EL (cell line): ENCODE measurements at places on chromosomes 11 and 22.
A peak's percentile ranks its signal among the peaks of the same experiment; 100 is the strongest.

DNA sequence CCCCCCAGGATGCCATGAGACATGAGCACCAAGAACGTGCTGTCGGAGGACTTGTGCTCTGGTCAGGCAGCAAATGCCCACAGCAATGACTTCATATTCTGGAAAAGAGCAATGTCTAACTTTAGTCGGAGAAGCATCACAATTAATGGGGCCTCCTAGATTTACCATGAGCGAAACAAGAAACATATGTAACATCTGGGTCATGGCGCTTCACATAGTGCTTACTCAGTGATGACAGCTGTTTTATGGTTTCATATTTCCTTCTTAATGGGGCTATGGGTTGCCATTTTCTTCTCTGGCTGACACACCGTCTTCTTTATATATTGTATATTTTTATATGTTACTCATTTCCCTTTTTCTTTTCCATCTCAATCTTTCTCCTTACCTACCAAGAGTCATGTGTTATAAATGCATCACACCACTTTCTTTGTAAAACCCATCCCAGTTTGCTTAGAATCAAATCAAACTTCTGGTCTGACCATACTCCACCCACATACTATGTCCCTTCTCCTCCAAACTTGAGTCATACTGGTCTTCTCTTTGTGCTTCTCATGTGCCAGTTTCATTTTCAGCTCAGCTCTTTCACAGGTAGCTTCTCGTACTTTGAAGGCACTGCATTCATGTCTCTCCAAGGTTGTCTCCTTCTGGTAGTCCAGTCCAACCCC is 9.4 kb upstream of the CASP12 start:
- DNase-seq = peak; percentile 17

- DNase-seq = no peak
Observed at GRCh38 chr11:25733777-25734176, 598.2 kb upstream of the ANO3 start.

- DNase-seq = no peak
Observed at GRCh38 chr11:107849790-107850189, 8.8 kb downstream of the SLC35F2 start.

GRCh38 chr11:1049431-1049891 is 12.9 kb upstream of the MUC6 start:
- no peak for DNase-seq

DNA sequence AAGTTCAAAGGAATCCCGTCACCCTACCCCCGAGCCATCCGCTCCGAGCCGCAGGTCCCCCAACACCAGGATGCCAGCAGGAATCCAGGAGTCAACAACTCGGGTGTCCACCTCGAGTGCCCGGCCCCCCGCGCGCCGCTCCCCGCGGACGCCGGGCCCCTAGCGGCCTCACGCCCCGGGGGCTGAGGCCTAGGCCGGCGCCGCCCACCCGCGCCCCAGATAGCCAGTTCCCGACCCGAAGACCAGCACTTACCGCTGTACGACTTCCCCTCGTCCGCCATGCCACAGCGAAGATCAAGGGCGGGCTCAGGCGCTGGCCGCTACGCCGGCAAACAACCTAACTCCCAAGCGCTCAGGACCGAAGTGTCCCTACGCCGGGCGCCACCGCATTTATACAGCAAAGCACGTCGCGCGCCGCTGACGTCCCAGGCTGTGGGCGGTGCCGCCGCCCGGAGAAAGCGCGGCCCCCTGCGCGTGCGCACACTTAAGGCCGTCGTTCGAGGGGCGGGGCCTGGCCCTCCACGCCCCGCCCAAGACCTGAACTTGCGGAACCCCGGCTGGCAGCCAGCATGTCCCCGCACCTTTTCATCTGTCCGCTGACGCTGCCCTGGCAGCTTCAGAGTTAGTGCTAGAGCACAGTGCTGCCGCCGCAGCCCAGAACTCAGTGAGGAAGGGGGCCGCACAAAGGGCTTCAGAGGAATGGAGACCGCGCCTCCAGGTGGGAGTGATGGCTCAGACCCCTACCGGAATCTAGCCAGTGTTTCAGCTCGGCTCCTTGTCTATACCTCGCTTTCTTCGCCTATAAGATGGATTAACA is at the start of gene NXF1:
NXF1 (minus strand) TSS at position 365 of the 817 bp plus-strand sequence; CDS start at position 281, 84 bp downstream.
- DNase-seq = peak; percentile 94

GRCh38 chr11:115644856-115645255 is 140.6 kb upstream of the CADM1 start:
- no peak for DNase-seq

DNA sequence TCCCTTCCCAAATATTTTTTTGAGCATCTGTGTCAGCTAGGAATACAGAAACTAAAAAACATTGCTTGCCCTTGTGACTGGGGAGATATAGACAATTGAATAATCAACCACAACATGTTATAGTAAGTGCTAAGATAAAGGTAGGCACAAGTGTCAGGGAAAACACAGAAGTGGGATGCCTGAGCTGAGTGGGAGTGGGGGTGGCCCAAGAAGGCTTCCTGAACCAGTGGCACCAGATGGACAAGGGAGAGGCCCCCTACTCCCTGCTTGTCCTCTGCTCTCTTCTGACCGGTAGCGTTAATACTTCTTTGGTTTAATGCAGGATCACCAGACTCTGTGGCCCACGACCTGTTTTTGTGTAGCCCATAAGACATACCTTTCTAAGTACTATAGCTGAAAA is 48.8 kb downstream of the PACS1 start:
- DNase-seq = no peak

- no peak for DNase-seq
Observed at GRCh38 chr22:20840646-20841371, 17.8 kb downstream of the PI4KA start.

DNA sequence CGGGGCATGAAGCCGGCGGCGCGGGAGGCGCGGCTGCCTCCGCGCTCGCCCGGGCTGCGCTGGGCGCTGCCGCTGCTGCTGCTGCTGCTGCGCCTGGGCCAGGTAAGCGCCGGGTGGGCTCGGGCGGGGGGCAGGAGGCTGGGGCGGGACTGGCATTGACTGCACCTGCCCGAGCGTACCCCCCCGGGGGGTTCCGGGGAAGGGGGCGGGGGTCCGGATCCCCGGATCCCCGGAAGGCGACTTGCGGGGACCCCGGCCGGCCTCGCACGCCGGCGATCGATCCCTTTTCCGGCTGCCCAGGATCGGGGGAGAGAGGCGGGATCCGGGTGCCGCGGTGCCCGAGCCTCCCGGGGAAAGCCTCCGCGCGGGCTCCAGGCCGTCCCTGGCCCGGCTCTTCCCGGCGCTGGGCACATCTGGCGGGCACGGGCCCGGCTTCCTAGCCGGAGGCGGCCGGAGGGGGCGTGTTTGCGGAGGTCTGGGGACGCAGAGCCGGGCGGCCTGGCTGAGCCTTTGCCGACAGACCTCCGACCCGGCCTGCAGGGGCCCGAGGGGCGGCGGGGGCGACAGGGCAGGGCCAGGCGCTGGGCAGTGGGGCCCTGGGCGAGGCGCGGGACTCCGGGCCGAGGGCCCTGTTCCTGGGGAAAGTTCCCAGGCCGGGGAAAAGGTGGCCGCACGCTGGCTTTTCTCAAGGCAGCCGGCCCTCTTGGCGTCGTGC is 705 bp downstream of the PTPRJ start:
- peak; percentile 59 for DNase-seq

GRCh38 chr11:66448523-66448922 is 9.9 kb upstream of the MRPL11 start:
- DNase-seq = no peak

- no peak for DNase-seq
Observed at GRCh38 chr11:112294688-112295340, 34.2 kb upstream of the PLET1 start.

GRCh38 chr11:119206511-119207414 is 624 bp downstream of the CBL start:
- DNase-seq = peak; percentile 41

DNA sequence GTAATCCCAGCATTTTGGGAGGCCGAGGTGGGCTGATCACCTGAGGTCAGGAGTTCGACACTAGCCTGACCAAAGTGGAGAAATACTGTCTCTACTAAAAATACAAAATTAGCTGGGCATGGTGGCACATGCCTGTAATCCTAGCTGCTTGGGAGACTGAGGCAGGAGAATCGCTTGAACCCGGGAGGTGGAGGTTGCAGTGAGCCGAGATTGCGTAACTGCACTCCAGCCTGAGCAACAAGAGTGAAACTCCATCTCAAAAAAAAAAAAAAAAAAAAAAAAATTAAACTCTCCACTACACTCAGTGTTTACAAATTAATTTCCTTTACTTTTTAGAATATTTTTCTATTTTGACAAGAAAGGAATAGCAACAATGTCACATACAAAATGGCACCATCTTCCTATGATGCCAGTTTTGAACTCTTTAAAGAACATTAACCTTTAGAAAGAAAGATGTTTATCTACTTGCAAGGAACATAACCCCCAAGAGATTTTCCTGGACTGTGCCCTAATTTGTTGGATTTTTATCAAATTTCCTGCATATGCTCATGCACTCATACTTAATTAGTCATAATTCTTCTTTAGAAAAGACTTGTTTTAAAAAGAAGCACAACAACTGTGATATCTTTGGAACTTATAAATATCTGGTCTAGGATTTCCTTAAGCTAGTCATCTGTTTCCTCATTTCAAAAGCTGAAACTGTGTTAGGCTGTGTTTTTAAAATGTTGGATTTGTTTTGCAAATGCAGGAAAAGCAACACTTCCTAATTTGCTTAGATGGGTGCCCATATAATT is 22.6 kb upstream of the HIPK3 start:
- DNase-seq = no peak

- no peak for DNase-seq
Observed at GRCh38 chr11:94669023-94669422, 99.1 kb upstream of the AMOTL1 start.

DNA sequence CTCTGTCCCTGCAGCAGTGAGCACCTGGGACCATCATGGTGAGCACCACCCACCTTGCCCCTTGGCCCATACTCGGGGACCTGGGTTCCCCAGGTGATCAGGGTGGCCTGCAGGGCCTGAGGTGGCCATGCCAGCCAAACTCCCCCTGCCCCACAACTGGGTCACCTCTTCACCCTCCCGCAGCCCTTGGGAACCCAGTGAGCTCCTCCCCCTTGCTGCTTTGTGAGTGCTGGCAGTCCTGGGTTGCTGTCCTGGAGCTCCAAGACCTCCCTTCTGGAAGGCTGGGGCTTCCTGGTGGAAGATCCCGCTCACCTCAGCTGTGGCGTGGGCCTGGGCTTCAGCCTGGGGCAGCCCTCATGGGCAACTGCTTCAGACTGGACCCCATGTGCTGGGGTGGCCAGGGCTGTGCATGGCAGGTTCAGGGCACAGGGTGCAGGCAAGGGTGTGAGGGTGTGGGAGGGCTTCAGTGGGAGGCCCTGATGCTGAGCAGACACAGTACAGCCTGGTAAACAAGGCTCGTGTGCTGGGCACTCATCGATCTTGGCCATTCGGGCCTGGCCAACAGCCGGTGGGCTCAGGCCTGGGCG is 57.6 kb downstream of the RTN4R start:
- DNase-seq = no peak

GRCh38 chr11:1919391-1920127 is at the start of gene TNNT3:
TNNT3 (plus strand) TSS chr11:1919703; CDS start chr11:1922875, 3,172 bp downstream.
- no peak for DNase-seq

DNA sequence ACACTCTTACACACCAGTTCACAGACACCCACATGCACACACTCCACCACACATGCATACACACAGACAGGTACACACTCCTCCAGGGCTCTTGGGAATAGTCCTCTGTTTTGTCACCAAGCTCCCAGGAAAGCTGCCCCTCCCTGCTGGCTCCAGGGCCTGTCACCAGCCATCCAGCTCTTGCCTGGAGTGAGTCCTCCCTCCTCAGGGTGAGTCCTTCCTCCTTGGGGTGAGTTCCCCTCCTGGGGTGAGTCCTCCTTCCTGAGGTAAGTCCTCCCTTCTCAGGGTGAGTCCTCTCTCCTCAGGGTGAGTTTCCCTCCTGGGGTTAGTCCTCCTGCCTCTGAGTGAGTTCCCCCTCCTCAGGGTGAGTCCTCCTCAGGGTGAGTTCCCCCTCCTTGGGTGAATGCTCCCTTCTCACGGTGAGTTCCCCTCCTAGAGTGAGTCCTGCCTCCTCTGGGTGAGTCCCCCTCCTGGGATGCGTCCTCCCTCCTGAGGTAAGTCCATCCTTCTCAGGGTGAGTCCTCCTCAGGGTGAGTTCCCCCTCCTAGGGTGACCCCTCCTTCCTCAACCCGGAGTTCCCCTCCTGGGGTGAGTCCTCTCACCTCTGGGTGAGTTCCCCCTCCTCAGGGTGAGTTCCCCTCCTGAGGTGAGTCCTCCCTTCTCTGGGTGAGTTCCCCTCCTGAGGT is 100.6 kb upstream of the FGF3 start:
- no peak for DNase-seq

GRCh38 chr11:46381048-46381818 is at the start of gene MDK:
MDK (plus strand) TSS chr11:46381669; CDS start chr11:46382058, 389 bp downstream.
- DNase-seq = peak; percentile 40
